HFFc6 (cell line): ENCODE measurements at places on chromosomes 11 and 22. TPM values are rescaled to one million over a fixed set of nuclear protein-coding genes. Genes with fewer than 3 reads are reported as not detected.

CCDC87 gene
- total RNA-seq = 0.34 to 0.88 TPM (median 0.51 TPM) in 3 replicates

LBHD1 gene
- 3.1 and 3.4 TPM in 2 replicates for total RNA-seq

SLC22A6 gene
- not detected in 2 replicates for total RNA-seq

CRACR2B gene
- total RNA-seq = 0.89 to 1.6 TPM (median 1.6 TPM) in 3 replicates

PATE1 gene
- not detected in 3 replicates for total RNA-seq

H19 gene
- total RNA-seq = 0.19 to 0.21 TPM in 2 of 3 replicates, not detected in the other

NPTXR gene
- 1.5 to 6.0 TPM (median 4.6 TPM) in 3 replicates for total RNA-seq
